H7 (cell line): ENCODE measurements at places on chromosomes 1 and 21. TPM values are rescaled to one million over a fixed set of nuclear protein-coding genes. Genes with fewer than 3 reads are reported as not detected.

DNA sequence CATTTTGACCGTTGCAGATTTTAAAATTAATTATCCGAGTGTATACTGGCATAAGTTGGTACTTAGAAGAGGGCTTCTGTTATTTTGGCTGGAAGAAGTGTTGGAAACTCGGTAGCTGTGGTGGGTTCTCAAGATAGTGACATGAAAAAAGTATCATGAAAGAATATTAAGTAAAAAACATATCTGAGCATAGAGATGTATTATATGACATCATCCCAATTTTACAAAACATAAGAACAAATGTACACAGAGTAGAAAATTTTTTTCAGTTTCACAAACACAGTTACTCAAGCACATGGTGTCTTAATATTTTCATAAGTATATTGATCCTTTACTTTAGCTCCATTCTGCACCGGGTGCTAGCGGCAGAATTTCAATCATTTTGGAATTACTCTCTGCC lies 684 bp downstream of the IFI16 start:
- DNase-seq: no peak

DNA sequence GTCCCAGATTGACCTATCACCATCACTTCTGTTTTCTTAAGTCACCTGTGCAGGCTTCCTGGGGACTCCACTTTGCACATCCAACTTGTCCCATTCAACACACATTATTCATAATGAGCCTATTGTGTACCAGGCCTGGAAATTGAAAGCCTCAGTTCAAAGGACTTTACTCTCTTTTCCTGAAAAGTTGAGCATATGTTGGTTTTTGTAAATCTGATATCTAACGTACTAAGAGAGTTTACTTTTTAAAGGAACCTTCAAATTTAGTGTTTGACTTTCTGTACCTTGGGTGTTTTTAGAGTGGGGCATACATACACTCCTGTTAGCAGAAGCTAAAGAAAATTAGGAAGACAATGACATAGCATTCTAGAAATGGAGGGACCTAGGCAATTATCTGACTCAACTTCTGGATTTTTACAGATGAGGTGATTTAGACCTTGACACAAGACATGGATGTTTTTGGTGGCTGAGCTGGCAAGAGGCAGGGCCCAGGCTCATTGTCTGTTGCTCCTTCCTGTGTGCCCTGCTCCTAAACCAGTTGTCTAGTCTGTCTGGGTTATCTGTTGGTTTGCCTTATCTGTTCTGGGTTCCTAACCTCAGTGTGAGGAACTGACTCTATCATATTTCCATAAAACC lies 336.5 kb downstream of the RPS6KC1 start:
- DNase-seq: no peak

DNA sequence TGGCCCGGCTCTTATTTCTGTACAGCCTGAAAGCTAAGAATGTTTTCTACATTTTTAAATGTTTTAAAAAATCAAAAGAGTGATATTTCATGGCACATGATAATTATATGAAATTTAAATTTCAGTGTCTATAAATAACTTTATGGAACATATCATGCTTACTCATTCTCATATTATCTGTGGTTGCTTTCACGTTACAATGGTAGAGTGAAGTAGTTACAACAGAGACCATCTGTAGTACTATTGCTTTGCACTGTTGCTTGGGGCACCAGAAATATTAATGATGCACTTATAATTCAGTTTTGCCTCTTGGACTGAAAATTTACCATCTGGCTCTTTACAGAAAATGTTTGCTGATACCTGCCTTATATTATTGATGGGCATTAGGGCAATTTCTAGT lies 481.6 kb downstream of the PLPP3 start:
- DNase-seq: no peak

DNA sequence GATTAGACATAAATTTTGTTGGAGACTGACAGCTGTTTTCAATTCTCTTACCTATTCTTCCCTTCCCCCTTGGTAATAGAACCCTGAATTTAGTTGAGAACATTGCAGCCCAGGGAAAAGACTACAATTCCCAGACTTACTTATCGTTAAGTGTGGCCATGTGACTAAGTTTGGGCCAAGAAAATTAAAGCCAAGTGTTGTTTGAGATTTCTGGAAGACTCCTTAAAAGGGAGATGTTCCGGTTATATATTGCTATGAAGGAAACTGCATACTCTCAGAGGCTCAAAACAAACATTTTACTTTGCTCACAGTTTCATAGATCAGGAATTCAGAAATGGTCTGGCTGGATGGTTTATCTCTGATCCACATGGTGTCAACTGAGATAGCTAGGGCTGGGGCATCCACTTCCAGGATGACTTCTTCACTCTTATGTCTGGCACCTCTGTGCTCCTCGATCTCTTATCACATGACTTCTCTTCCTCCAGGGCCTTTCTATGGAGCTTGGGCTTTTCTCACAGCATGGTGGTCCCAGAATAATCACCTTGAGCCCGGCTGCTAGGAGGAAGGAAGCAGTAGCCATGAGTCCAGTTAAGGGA lies 22.4 kb upstream of the CD34 start:
- DNase-seq: no peak

GRCh38 chr1:3351449-3352298 lies 102.8 kb upstream of the ARHGEF16 start:
- DNase-seq: no peak

DNA sequence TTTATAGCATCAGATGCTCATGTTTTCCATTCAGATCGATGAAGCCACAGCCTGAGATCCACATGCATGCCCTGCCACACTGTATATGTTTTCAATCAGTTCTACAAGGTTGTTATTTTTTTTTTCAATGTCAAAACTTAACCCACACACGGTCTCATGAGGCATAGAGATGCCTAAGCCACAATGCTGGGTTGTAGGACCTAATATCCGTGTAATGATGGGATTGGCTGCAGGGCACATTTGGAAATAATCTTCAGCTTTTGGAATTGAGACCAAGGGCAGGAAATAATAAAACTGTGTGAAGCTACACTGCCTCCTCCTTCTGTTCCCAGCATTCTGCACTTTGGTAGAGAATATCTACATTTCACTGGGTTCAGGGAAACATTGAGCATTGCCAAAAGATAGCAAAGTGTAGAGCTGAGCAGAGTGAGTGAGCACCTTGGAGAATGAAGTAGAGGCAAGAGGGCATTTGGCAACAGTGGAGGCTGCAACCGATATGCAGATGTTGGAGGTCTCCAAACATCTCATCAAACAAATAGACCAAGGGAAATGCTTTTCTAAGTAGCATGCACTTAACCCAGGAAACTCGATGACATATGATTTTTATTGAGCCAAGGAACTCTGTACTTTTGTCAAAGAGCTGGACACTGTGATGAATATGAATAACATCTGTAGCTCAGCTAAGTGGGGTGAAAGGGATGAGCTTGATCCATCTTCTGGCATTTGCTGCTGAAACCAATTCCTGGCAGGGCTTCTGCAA lies 176.7 kb downstream of the LYPLAL1 start:
- DNase-seq: no peak

GRCh38 chr1:47568763-47569162 lies 130.9 kb downstream of the FOXD2 start:
- no peak for DNase-seq

GRCh38 chr1:205664399-205665017 lies 15.8 kb downstream of the SLC45A3 start:
- DNase-seq: peak; percentile 35

GRCh38 chr1:6470132-6471085 lies 4.4 kb upstream of the TNFRSF25 start:
- peak; percentile 84 for DNase-seq

DNA sequence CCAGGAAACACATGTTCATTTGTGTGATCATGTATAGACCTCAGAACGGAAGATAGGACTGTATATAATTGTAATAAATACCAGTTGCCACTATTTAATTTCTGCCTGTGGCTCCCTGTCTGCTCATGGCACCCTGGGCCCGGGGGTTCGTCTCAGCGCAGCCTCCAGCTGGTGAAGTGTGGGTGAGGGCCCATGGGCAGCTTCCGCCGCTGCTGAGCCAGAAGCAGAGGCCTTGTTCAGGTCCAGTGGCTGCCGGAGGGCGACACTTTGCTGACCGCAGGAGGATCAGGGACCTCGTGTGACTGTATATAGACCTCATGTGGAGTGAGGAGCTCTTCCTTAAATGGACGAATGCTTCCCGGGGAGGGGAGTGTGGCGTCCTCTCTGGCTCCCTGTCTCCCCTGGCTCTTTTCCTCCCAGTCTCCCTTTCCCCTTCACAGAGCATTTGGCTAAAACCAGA lies 155.9 kb downstream of the PEX14 start:
- peak; percentile 70 for DNase-seq

DNA sequence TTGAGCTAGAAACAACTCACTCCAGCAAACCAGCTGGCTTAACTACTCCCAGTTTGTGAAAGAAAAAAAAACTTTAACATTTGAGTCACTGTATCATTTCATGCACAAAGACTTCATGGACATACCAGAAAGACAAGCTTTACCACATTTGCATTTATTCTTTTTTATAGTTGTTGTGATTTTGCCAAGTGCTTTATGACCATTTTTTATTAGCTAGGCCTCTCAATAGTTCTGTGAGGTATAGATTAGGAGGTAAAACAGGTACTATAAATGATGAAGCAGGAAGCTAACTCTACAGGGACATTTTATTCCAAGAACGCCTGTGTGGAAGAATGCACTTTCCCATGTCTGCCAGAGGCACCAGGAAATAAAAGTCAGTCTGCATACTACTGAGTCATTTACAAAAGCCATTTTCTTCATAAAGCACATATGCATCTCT lies 8.2 kb upstream of the DENND1B start:
- no peak for DNase-seq

DNA sequence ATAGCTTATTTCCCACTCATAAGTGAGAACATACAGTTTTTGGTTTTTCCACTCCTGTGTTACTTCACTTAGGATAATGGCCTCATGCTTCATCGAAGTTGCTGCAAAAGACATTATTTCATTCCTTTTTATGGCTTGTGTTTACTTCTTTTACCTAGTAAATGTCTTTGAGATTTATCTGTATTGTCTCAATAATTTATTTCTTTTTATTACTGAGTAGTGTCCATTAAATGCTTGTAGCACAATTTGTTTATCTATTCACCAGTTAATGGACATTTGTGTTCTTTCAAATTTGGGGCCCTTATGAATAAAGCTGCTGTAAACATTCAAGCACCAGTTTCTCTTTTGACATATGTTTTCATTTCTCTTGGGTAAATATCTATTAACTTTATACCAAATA lies 86.0 kb downstream of the UCHL5 start:
- DNase-seq: no peak

GRCh38 chr1:33298623-33299277 lies 22.1 kb downstream of the A3GALT2 start:
- peak; percentile 93 for DNase-seq

- DNase-seq: no peak
Observed at GRCh38 chr1:156877433-156878170, 15.9 kb upstream of the PEAR1 start.

- DNase-seq: no peak
Observed at GRCh38 chr1:9561429-9561828, 22.2 kb downstream of the SLC25A33 start.

GRCh38 chr1:178512566-178513277 lies at the start of gene TEX35:
TSS of gene TEX35 (plus strand) at chr1:178513109. CDS start at chr1:178513189, 80 bp downstream.
- no peak for DNase-seq

- peak; percentile 84 for DNase-seq
Observed at GRCh38 chr1:212457740-212458338, 25.1 kb downstream of the NENF start.

GRCh38 chr1:15961492-15961891 lies 14.4 kb downstream of the ZBTB17 start:
- peak; percentile 76 for DNase-seq

GRCh38 chr1:236284291-236284721 lies 2.5 kb upstream of the ERO1B start:
- no peak for DNase-seq

DNA sequence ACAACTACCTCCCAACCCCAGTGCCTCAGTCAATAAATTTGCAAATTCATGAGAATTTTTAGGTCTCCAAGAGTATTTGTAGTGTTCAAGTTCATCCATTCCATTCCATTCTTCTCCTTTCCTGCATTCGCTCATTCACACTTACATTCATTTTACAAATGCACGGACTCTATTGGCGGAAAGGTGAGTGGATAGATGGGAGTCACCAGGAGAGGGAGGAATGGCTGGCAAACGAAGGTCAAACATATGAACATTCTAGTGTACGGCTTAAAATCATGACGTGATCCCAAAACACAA lies 2.5 kb downstream of the LORICRIN start:
- DNase-seq: no peak

DNA sequence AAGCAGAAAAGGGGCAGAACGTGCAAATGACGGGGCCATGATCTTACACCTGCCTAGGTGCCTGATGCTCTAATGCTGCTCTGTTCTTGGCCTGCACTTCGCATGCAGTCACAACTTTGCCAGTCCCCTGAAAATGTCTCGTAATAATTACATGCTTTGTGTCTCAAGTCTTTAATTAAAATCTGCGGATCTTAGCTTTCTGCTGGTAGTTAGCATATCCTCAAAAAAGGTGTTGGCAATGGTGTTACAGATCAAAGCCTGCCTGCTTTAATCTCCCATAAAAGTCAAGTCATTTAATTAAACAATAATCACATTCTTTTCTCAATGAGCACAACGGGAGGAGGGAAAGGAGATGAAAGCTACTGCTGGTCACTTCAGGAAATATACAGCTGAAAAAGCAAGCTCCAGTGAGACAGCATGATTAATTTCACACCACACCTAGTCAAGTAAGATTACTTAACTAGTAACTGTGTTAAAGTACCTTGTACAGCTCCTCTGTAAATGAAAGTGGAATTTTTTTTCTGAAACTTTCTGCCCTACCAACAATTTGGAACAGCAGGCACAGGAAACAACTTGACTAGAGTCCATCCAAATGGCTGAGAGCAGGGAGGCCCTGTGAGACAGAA lies 45.8 kb downstream of the STX6 start:
- DNase-seq: no peak

SH2D1B gene
- total RNA-seq: not detected in 2 replicates

PSRC1 gene
- total RNA-seq: 112 and 141 TPM in 2 replicates

TRAF5 gene
- total RNA-seq: 21.5 and 39.3 TPM in 2 replicates

GBP2 gene
- 0.04 and 0.07 TPM in 2 replicates for total RNA-seq

DNM3 gene
- total RNA-seq: 0.73 and 2.0 TPM in 2 replicates

SELL gene
- not detected in 2 replicates for total RNA-seq

EGLN1 gene
- 11.6 and 19.3 TPM in 2 replicates for total RNA-seq

TCHH gene
- not detected in 2 replicates for total RNA-seq

HES2 gene
- 0.04 and 0.62 TPM in 2 replicates for total RNA-seq

EFNA1 gene
- 4.9 and 6.4 TPM in 2 replicates for total RNA-seq

ZNF683 gene
- not detected in 2 replicates for total RNA-seq

DIPK1A gene
- 3.1 and 3.4 TPM in 2 replicates for total RNA-seq

MANEAL gene
- 9.9 and 11.6 TPM in 2 replicates for total RNA-seq

ATP1A4 gene
- total RNA-seq: 0.73 and 0.74 TPM in 2 replicates

CD5L gene
- total RNA-seq: not detected in 2 replicates

KRTAP19-1 gene
- total RNA-seq: not detected in 2 replicates
